ENCODE measurements at places on chromosomes 12 and 14.

- DNase-seq = no peak
Observed at GRCh38 chr12:82554529-82554928, 132.2 kb upstream of the TMTC2 start.

- no peak for DNase-seq
Observed at GRCh38 chr14:79408696-79409095, 802.6 kb downstream of the DIO2 start.

GRCh38 chr14:55386037-55386808 is 25.4 kb downstream of the ATG14 start:
- DNase-seq = peak; percentile 27

GRCh38 chr12:53478865-53479264 is 20.4 kb downstream of the MAP3K12 start:
- DNase-seq = no peak

GRCh38 chr12:43402436-43402835 is 149.6 kb downstream of the ADAMTS20 start:
- DNase-seq = no peak

DNA sequence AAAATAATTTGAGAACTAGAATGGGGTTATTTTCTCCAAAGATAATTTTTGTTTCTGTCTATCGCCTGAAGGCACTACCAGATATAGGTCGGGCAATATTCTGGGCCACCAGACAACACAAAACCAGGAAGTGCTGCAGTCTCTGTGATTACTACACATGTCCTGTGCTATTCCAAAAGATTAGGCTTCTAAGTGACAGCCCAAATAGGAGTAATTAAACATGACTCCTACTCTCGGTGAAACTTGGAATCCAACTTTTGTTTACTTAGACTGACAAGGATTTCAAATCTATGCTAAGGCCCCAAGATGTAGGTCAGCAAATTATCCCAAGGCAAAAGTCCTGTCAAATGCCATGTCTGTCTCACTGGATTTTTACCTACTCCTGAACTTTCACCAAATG is 157.6 kb upstream of the LRFN5 start:
- no peak for DNase-seq

DNA sequence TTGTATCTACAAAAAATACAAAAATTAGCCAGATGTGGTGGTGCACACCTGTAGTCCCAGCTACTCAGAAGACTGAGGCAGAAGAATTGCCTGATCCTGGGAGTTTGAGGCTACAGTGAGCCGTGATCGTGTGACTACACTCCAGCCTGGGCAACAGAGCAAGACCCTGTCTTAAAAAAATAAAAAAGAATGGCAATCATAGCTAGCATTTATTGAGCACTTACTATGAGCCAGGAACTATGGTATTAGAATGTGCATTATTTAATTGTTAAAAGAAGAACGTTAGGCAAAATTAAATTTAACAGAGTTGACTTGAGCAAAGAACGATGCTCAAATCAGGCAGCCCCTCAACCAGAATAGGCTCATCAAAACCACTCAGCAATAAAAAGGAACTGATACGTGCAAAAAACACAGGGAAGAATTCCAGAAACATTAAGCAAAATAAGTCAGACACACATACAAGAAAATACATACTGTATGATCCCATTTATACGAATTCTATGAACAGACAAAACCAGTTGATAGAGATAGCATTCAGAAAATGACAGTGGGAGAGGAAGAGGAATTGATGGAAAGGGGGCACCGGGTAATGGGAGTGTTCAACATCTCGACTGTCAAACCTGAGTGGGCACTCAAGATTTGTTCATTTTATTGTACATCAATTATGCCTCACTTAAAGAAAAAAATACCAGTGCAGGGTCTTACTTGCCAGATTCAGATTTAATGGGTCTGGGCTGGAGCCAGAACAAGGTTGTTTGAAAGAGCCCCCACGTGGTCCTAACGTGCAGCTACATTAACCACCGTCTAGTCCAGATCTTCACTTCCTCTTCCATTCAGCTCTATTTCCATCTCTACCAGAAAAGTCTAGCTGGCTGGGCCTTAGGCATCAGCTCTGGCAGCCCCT is 8.0 kb downstream of the SCNN1A start:
- DNase-seq = peak; percentile 45

DNA sequence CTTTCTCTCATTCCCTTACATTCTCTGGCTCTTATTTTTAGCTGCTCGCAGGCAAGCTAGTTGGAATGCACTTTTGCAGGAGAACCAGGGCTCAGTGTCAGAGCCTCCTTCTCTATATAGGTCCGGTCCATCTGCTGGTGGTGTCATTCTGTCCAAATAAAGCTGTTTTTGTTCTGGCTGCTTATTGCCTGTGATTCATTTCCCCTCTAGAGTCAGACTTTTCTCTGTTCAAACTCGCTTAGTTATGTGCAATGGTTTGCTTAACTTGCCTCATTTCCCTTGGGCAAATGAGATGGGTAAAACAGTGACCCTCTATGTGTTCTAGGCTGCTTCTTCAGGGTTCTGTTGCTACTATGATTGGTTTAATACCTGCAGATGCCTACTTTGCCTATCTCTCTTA is 2.9 kb downstream of the SMARCD1 start:
- DNase-seq = no peak

- DNase-seq = no peak
Observed at GRCh38 chr12:57188090-57188425, 28.5 kb upstream of the NXPH4 start.

DNA sequence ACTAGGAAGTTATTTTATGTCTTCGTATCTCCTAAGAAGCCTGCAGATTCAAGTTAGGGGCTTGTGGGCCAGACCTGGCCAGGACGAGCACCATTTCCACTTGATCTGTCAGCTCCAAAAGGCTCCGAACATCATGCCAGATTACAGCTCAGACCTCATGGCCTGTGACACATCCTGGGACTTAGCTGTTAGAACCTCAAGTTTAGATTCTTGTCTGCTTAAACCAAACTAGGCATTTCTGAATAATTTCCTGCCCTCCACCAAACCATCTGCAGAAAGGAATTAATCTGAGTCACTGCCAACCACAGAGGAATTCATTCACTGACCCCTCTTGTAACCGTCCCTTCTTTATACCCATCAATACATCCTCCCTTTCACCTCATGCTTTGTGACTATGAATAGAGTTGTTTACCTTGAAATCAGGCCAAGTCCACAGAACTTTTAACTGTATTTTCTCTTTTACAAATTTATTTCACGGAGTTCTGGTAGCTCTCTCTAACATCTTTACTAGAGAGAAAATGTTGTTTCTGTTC is 120.3 kb downstream of the FBXL14 start:
- DNase-seq = peak; percentile 28

Measured in activated CD4-positive, alpha-beta T cell treated with anti-CD3 and anti-CD28 coated beads for 48 hours (primary cell).